Upper lobe of left lung (tissue), 6 donors: ENCODE measurements at places on chromosomes 6 and 20. TPM values are rescaled to one million over a fixed set of nuclear protein-coding genes. Genes with fewer than 3 reads are reported as not detected.

DNA sequence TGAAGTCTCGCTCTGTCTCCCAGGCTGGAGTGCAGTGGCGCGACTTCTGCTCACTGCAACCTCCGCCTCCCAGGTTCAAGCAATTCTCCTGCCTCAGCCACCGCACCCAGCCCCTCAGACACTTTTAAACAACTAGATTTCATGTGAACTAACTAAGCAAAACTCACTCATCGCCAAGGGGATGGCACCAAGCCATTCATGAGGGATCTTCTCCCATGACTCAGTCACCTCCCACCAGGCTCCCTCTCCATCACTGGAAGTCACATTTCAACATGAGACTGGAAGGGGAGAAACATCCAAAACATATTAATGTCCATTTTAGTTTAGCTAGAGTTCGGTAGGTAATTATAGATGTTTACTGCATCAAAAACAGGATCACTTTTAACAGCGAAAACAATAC is 95.9 kb upstream of the PRL start:
- H3K27ac ChIP-seq: no peak overlapping the region
- H3K36me3 ChIP-seq: no peaks in the 10 kb centered on the region
- H3K4me3 ChIP-seq: no peak overlapping the region
- no peak for DNase-seq

- no peak overlapping the region for H3K4me3 ChIP-seq
- H3K27me3 ChIP-seq: no peaks in the 10 kb centered on the region
- DNase-seq: no peak
- H3K4me1 ChIP-seq: no peaks in the 10 kb centered on the region
- no peak overlapping the region for H3K27ac ChIP-seq
Observed at GRCh38 chr6:50062051-50062450, 12.3 kb upstream of the DEFB112 start.

GRCh38 chr20:58466729-58467571 is 48.2 kb downstream of the APCDD1L start:
- no peak for DNase-seq
- no peak overlapping the region for H3K27ac ChIP-seq
- H3K27me3 ChIP-seq: no peaks in the 10 kb centered on the region

- H3K36me3 ChIP-seq: no peaks in the 10 kb centered on the region
- no peaks in the 10 kb centered on the region for H3K27me3 ChIP-seq
- no peak overlapping the region for H3K4me3 ChIP-seq
- no peaks in the 10 kb centered on the region for H3K4me1 ChIP-seq
- no peak overlapping the region for H3K27ac ChIP-seq
Observed at GRCh38 chr6:90021711-90022110, 127.4 kb downstream of the GJA10 start.

GRCh38 chr6:129592516-129593232 is 117.3 kb downstream of the ARHGAP18 start:
- no peak for DNase-seq
- no peaks in the 10 kb centered on the region for H3K36me3 ChIP-seq
- H3K4me3 ChIP-seq: no peak overlapping the region

FGD2 gene
- total RNA-seq: 60.8 TPM

NR2E1 gene
- not detected for total RNA-seq

HLA-DMB gene
- total RNA-seq: 141 TPM
